HepG2 (cell line): ENCODE measurements at places on chromosomes 16 and 17. TPM values are rescaled to one million over a fixed set of nuclear protein-coding genes. Genes with fewer than 3 reads are reported as not detected.

The CACNA1H gene
- total RNA-seq, result 0.40 and 0.56 TPM in 2 replicates

The CACNA1G gene
- 0.02 TPM in 1 of 2 replicates, not detected in the other for total RNA-seq

The TSR3 gene
- 45.1 and 51.0 TPM in 2 replicates for total RNA-seq

The ABCA8 gene
- total RNA-seq, result 0.18 TPM in 1 of 2 replicates, not detected in the other

The NUTF2 gene
- 214 and 224 TPM in 2 replicates for total RNA-seq

The PIPOX gene
- total RNA-seq, result 87.3 and 118 TPM in 2 replicates

The OTOA gene
- total RNA-seq, result 0.11 and 0.15 TPM in 2 replicates

The CES5A gene
- total RNA-seq, result not detected in 2 replicates

The KRTAP4-4 gene
- total RNA-seq, result not detected in 2 replicates

The INCA1 gene
- total RNA-seq, result 0.35 and 0.93 TPM in 2 replicates

The CDC42EP4 gene
- 54.0 and 55.0 TPM in 2 replicates for total RNA-seq

The SAMD14 gene
- 0.07 TPM in 1 of 2 replicates, not detected in the other for total RNA-seq

The GPATCH8 gene
- 21.5 and 37.7 TPM in 2 replicates for total RNA-seq

The ZNF750 gene
- total RNA-seq, result not detected in 2 replicates

The HSD17B1 gene
- total RNA-seq, result 0.77 and 0.93 TPM in 2 replicates

The CIITA gene
- 0.09 and 0.11 TPM in 2 replicates for total RNA-seq

The MYCBPAP gene
- 0.24 and 0.36 TPM in 2 replicates for total RNA-seq

The SULT1A2 gene
- total RNA-seq, result 34.2 and 35.2 TPM in 2 replicates

The SKAP1 gene
- not detected in 2 replicates for total RNA-seq

The NAA38 gene
- 91.6 and 105 TPM in 2 replicates for total RNA-seq

The HID1 gene
- total RNA-seq, result 1.7 and 2.1 TPM in 2 replicates

The AGRP gene
- not detected in 2 replicates for total RNA-seq

The DCXR gene
- total RNA-seq, result 286 and 311 TPM in 2 replicates

The CDRT15 gene
- not detected in 2 replicates for total RNA-seq

The TBC1D3C gene
- 0.33 TPM in 1 of 2 replicates, not detected in the other for total RNA-seq

The MPG gene
- 56.4 and 62.5 TPM in 2 replicates for total RNA-seq

The KRTAP3-1 gene
- total RNA-seq, result 0.29 and 0.81 TPM in 2 replicates
